CD4-positive, alpha-beta T cell treated with Interleukin-4 for 1 hour (primary cell): ENCODE measurements at places on chromosomes 5 and 9.
A peak's percentile ranks its signal among the peaks of the same experiment; 100 is the strongest.

DNA sequence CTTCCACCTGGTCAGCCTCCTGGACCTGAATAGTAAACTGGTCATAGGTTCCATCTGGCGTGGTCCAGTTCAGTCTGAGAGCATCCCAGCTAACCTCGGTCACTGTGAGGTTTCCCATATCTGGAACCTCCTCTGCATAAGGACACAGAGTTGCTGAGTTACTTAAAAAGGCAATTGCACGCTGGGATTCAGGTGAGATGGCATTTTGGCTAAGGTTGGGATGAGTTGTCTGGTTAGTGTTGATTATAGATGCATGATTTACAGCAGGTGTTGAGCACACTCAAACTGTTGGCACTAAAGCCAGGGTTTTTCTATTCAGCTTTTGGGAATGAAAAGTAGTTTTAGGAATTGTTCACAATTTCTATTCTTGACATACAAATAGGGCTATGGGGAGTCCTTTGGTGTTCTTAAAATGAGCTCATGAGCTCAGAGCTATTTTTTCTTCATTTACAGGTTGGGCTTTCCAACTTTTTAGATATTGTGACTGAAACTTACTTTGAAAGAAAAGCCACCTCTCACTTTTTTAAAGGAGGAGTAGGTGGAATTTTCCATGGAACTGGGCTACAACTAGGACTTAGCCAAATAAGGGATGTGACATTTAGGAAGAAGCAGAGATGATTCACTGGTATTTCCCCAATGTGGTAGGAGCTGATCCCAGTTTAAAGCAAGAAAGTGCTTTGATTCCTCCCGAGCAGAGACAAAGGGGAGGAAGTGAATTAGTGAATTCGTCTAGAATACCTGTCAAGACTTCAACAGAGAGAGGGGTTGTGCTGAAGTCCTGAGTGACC lies 54.7 kb downstream of the TNC start:
- DNase-seq: no peak

DNA sequence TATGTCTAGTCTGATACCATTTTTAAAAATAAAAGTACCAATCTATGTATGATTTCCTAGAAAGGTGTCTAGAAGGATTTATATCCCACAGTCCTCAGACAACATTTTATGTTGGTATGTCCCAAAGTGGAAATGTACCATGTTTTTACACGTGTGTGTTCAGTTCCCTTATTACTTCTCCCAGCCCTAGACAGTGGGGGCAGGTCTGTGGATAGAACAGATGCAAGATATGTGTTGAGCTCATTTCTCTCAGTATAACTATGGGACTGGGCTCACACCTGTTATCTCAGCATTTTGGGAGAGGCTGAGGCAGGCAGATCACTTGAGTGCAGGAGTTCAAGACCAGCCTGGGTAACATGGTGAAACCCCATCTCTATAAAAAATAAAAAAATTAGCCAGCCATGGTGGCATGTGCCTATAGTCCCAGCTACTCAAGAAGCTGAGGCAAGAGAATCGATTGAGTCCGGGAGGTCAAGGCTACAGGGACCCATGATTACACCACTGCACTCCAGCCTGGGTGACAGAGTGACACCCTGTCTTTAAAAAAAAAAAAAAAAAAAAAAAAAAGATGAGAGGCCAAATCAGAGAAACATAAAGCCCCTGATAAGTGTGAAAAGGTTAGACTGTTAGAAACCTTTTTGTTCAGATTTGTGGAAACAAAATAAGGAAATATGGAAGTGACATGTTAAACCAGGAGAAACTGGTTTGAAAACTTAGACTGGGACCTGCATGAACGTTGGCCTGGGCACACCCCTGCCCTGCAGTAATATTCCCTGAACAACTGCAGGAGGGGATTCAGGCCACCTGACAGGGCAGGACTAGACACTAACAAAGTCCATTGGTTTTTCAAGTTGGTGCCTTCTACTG lies 7.4 kb upstream of the SLC2A8 start:
- no peak for DNase-seq

DNA sequence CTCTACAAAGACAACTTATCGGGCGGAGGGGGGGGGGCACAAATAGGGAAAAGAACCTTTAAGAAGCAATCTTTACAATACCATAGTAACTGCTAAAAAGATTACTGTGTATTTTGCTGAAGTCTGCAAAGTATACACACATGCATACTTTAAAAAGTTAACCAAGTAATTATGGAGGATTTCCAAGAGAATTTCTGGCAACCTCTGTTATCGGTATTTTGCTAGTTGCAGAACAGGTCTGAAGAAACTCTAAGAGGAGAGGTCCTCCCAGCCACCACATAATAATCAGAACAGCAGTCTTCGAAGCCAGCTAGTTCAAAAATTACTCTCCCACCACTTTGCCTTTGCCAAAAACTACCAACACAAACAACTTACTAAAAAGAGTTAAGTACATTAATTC lies 56.1 kb downstream of the UBAP2 start:
- no peak for DNase-seq

GRCh38 chr5:81848362-81848880 lies 97.5 kb upstream of the SSBP2 start:
- no peak for DNase-seq

GRCh38 chr5:128773378-128773777 lies 191.9 kb upstream of the SLC27A6 start:
- DNase-seq: no peak

GRCh38 chr5:127092690-127093089 lies 19.4 kb upstream of the C5orf63 start:
- no peak for DNase-seq

DNA sequence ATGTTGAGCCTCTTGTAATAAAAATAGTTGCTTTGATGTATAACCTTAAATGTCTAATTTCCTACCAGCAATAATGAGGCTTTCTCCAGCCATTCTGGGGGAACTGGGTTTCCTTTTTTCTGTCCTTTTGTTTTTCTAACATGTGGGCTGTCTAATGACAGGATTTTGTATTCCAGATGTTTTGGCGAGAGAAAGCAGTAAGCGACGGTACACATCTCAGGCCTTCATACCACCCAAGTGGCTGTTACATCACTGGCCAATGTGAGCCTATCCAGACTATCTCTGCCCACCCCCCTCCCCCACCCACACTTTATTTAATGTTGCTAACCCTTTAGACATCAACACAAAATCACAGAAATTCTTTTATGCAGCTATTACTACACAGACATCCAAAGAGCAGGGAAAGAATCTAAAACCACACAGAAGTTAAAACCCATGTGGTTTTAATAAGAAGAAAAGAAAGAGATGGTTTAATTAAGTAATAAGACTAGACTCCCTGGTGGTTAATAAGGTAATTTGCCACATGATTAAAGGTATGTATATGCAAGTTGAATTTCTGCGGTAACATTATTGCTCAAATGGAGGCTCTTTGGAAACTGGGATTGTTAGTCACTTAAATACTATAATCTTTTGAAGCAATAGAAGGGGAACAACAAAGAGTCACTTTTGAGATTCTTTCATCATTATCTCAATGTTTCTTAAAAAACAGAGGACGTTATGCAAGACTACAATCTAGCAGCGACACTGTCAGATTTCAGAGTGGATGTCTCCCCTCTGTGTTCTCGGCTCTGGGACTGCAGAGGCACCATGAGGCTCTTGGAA lies 365.1 kb downstream of the ENC1 start:
- no peak for DNase-seq

- DNase-seq: no peak
These were observed 130.7 kb upstream of the KLF4 start for GRCh38 chr9:107620236-107620635.

GRCh38 chr9:26551971-26552370 lies 340.6 kb downstream of the CAAP1 start:
- DNase-seq: no peak

DNA sequence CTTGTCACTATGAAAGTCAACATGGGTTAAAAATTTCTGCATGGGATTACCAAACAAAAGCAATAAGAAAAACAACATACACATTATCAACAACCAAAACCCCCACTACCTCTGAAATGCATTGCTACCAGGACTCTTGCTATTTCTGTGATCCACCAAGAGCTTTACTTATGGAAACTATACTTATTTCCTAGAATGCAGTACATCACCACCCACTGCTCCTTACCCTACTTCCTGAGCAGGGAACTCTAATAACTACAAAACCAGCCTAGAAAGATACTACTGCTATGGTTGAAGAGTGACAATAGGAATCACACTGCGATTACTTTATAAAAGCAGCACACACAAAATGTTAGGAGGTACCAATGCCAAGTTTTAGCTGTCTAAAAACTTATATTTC lies 22.2 kb downstream of the LURAP1L start:
- DNase-seq: no peak

DNA sequence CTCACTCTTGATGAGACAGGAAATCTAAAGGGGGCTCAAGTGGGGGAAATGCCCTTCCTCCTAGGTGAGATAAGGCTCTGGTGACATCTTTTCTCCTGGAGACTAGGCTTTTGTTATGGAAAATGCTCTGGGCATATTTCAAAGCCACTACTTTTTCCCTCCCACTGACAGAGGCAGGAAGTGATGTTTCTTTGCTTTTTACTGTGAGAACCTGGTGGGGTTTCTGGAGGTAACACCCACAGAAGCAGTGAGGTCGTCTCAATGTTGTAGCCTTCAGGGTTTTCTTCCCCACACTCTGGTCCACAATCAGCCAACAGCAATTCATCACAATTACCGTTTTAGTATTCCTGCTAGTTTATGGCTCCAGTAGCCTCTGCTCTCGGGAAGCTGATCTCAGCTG lies 41.4 kb upstream of the FAM240B start:
- no peak for DNase-seq

DNA sequence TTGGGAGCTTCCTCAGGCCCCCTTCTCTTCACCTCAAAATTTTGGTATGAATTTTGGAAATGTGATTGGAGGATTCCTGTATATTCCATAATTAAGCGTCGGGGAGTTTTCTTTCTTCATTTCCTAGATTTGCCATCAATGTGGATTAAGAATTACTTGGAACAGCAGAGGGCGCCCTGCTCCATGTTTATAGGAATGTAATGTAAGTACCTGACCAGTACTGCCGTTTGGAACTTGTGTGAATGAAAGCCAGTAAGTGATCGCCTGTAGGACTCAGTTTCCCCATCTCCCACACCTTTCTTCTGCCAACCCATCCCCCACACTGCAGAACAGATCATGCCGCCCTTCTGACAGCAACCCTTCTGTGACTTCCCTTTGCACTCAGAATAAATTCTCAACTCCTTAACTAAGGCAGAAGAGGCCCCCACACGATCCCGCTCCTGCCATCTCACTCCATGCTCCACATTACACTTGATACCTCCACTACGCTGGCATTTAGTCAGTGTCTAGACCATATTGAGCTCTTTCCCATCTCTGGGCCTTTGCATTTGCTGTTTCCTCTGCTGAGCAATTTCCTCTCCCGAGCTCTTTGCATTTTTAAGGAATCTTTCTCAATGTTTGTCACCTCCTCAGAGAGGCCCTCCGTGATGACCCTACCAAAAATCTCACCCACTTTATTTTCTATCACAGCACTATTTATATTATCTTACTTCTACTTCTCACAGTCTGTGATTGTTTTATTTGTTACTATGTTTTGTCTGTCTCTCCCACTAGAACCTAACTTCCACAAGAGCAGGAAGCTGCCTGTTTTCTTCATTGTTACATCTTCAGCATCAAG lies 79.5 kb upstream of the HTR4 start:
- DNase-seq: peak; percentile 67

DNA sequence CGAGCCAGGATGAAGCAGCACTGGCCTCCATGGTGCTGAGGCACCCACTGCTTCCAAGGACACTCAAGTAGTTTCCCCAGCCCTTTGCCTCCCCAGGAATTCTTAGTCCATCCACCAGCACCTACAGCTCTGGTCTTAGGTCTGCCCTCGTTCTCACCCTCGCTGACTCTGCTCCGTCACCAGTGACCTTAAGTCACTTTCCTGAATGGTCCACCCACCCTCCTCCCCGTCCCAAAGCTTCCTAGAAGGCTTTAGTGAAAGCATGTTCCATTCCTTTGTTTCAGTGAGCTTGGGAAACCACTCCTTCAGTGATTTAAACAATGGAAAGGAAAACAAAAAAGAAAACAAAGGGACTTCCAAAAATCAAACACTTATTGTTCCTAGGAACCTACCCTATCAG lies 54.6 kb upstream of the MAP3K1 start:
- DNase-seq: no peak

- no peak for DNase-seq
These were observed 40.1 kb downstream of the F2R start for GRCh38 chr5:76755779-76756637.

GRCh38 chr9:130847306-130848217 lies 12.5 kb downstream of the ABL1 start:
- no peak for DNase-seq
